ENCODE measurements at places on chromosomes 11 and 22.
A peak's percentile ranks its signal among the peaks of the same experiment; 100 is the strongest.

DNA sequence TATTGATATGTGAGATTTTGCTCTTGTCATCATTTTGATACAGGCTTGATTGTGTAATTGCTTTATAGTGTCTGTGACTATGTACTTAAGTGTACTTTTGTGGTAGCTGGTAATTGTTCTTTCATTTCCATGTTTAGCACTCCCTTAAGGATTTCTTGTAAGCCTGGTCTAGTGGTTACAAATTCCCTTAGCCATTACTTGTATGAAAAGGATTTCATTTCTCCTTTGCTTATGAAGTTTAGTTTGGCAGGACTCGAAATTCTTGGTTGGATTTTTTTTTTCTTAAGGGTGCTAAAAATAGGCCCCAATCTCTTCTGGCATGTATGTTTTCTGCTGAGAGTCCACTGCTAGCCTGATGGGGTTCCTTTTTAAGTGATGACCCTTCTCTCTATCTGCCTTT is 346.8 kb downstream of the JRKL start:
- DNase-seq: peak; percentile 8

DNA sequence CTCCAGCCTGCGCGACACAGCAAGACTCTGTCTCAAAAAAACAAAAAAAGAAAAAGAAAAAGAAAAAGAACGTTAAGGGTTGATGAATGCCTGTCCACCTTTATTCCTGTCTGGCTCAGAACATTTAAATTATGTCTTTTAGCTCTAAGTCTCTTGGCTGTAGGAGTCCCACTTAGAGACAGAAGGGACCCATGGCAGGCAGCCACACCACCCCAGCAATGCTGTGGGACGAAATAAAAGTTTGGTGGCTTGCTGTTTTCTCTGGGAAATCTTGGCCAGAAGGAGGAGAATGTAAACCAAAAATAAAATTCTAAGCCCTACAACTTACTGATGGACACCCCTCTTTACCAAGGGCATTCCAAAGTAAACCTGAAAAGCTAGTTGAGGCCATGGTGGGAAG is 38.9 kb upstream of the GNAZ start:
- no peak for DNase-seq

DNA sequence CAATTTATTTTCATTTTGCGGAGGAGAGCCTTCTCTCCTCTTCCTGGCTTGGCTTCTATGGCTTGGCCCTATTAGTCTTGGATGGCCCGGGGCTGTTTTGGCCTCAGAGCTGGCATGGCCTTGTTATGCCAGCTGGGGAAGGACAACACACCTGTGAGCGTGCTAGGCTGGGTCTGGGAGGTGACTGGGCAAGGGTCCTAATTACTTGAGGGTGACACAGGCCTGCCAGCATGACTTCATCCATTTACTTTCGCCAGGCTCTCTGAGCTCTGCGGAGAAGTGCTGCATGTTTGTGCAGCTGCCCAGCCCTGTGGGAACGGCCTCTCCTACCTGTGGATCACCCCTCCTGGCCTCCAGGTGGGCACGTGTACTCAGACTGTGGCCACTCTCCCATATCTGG is 153.6 kb downstream of the SNX19 start:
- DNase-seq: no peak

DNA sequence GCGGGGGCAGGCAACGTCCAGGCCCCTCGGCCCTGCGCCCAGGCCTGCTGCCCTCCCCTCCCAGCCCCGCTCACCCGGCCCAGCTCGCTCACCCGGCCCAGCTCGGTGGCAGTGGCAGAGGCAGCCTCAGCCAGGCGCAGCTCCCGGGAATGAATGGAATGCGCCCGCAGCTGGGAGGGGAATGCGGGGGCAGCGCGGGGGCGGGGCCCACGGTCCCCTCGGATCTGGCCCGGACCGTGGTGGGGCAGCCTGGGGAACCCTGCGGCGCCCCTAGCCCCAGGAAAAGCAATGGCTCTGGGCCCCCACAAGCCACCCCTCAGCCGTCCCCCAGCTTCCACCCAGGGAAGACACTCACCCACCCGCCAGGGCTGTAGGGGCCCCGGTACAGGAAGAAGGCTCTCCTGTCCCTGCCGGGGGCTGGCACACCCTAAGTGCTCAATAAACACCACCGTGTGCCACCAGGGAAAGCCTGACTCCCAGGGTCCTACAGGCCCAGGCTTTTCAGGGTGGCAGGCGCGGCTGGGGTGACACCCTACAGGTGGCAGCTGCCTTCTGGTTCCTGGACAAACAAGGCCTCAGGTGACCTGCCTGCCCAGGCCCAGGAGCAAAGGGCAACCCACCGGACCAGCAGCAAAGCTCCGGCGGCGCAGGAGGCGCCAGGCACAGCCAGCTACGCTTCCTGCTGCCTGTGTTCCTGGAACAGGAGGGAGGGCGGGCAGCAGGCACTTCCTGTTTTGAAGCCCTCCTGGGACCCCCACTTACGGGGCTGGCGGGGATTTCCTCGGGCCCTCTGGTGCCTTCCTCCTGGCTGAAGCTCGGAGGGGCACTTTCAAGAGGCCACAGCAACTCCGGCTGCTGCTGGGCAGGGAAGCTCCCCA is 13.8 kb downstream of the PLXNB2 start:
- DNase-seq: peak; percentile 17

DNA sequence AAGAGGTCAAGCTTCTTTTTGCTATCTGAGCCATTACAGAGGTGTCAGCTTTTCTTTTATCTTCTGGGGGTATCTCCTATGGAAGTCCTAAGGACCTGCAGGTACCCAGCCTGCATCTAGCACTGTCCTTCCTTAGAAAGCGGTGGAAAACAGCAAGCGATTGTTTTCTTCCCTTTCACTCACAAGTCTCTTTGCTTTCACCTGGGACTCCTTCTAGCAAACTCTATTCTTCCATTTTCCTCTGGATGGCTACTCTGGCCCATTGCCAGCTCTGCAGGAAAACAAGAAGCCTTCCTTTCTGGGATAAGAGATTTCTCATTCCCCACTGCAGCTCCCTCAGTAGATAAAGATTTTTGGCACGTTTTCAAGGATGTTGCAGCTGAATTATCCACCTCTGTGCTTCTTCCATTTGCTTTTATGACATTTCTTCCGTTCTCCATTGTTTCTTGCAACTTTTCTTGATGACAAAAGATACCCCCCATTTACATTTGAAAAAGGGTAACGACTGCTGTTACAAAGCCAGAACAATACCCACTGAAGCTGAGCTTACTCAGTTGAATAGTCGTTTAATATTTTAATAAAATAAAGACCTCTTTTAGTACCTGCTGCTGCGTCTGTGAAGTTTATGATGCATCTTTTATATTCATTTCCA is 40.2 kb upstream of the BDNF start:
- DNase-seq: no peak

GRCh38 chr22:23285236-23285635 is 104.9 kb downstream of the BCR start:
- no peak for DNase-seq

GRCh38 chr11:66459138-66459778 is 7.4 kb upstream of the PELI3 start:
- DNase-seq: no peak

DNA sequence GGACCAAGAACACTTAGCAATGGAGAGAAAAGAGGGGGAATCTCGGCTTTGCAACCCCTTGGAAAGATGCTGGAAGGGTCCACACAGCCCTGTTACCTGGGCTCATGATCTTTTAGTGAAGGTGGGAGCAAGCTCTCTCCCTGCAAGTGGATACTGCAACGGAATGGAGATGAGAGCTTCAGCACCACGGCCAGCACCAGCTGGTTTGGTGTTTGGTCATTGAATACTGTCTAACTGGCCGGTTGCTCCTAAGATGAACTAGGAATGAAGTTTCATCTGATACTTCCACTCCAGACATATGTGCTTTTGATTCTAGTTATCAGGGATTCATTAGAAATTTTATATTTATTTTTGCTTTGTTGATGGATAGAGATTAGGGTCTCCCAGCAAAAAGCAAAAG is 16.3 kb downstream of the HTR3A start:
- no peak for DNase-seq

DNA sequence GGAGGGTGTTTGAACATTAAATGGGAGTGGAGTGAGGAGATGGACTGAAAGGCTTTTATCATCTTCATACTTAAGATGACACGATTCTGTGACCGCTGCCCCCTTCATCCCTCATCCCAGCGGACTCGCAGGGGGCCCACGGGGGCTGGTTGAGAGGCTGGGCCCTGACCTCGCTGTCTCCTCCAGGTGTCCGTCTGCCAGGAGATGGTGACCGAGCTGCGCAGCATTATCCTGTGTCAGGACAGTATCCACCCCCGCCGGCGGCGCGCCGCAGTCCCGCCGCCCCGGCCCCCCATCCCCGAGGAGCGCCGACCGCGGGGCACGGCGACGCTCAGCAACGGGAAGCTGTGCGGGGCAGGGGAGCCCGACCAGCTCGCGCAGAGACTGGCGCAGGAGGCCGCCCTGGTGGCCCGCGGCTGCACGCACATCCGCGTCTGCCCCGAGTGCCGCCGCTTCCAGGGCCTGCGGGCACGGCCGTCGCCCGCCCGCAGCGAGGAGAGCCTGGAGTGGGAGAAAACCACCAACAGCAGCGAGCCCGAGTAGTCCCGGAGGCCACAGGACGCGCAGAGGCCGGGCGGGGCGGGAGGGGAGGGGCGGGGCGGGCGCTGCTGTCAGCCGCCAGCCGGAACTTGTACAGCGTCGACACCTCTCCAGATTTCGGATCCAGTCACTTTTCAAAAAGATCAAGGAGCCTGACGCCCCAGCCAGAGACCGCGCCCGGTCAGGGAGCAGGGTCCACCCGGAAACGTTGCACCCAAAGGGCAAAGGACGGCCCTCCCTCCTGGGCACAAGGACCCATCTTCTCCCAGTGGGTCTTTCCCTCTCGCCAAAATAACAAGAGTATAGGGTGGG is 38.0 kb upstream of the TBCEL start:
- DNase-seq: no peak

DNA sequence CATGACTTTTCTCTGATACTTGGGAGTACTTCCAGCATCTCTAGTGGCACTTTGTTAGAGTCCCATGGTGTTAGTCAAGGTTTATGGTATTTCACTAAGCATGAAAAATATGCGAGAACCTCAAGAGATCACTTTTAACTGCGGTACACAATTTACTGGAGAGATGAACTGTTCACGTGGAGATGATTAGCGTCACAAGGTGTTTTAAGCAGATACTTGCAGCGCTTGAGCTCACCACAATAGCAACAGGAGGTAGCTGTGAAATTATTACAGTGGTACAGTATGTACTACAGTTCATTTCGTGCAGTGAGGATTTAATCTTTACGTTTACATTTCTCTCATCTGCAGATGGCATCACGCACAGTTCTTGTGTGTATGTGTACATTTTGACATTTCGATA is 4.5 kb downstream of the PARVA start:
- no peak for DNase-seq

DNA sequence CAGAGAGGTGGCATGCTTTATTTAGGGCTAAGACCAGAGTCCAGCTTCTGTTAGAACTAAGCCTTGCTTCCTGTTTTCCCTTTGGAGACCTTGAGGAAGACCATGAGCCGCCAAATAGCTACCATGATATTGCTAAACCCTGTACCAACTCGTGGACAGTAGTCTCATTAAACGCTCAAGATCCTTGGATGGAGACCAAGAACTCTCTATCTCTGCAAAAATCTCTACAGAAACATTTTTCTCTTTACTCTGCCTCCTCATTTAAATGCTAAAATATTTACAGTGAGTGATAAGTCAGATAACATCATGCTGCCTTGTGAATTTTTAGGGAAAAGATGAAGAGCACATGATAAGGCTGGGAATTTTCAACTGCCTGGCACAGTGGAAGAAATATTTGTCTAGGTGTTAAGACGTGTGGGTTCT is 197.8 kb downstream of the MAML2 start:
- DNase-seq: peak; percentile 74

DNA sequence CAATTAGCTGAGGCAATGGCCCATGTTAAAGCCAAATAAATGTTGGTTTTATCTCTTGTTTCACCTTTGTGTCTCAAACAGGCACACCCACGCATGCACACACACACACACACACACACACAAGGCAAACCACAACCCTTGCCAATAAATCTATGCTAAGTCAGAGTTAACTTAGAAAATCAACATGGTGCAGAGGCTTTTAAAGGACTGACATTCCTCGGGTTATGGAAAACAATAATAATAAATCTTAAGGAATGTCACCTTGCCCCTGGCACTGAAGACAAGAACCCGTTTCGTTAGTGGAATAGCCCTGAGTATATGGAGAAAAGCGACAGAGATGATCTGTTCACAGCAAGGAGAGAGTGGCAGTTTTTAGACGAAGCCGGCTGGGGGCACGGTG is 326.3 kb downstream of the NTM start:
- no peak for DNase-seq

DNA sequence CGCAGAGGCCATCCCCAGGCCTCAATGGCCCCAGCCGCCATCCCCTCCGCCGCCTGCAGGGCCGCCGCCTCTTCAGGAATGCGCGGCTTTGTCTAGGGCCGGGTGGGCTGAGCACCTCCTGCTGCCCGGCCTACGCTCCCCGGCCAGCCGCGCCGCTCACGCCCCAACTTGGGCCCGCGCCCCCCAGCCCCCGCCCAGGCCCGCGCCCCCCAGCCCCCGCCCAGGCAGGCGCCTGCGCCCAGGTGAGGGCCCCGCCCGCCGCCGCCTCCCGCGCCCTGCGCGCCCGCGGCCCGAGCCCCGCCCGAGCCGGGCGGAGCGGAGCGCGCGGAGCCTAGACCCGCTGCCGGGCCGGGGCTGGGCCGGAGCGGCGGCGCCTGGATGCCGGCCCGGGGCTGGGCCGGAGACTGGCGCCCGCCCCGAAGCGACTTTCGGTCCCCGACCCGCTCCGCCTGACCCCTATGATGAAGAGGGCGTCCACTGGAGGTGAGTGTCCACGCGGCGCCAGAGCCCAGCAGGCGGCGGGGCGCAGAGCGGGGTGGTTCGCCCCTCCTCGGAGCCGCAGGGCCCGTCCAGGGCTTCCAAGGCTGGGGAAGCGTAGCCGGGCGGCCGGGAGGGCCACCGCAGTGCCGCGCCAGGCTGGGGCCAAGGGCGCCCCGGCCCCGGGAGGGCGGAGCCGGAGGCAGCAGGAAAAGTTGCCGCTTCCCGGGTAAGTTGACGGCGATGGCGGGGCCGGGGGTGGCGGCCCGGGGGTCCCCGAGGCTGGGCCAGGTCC is 34.3 kb upstream of the PRODH start:
- DNase-seq: no peak

GRCh38 chr11:123783536-123783935 is 22.6 kb downstream of the OR6M1 start:
- no peak for DNase-seq

GRCh38 chr22:30326255-30326705 is 461 bp downstream of the TBC1D10A start:
- no peak for DNase-seq

GRCh38 chr11:3030289-3031070 is 26.7 kb downstream of the CARS1 start:
- DNase-seq: no peak

Measured in AG09309 (cell line).